ENCODE measurements at places on chromosomes 3 and 15.

GRCh38 chr3:58833491-58833890 lies 166.9 kb upstream of the FAM3D start:
- DNase-seq, result no peak

GRCh38 chr3:46293991-46294833 lies 52.0 kb downstream of the CCR3 start:
- DNase-seq, result no peak

DNA sequence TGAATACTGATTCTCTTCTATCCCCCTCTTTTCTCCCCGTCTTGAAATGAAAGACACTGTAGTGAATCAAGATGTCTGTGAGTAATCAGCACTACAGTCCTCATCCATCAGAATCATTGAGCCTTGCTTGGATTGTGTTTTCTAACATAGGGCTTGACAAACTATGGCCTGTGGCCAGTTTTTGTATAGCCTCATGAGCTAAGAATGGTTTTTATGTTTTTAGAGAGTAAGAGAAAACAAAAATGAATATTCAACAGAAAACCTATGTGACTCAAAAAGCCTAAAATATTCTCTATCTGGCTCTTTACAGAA lies 55.2 kb downstream of the PPM1L start:
- DNase-seq, result no peak

DNA sequence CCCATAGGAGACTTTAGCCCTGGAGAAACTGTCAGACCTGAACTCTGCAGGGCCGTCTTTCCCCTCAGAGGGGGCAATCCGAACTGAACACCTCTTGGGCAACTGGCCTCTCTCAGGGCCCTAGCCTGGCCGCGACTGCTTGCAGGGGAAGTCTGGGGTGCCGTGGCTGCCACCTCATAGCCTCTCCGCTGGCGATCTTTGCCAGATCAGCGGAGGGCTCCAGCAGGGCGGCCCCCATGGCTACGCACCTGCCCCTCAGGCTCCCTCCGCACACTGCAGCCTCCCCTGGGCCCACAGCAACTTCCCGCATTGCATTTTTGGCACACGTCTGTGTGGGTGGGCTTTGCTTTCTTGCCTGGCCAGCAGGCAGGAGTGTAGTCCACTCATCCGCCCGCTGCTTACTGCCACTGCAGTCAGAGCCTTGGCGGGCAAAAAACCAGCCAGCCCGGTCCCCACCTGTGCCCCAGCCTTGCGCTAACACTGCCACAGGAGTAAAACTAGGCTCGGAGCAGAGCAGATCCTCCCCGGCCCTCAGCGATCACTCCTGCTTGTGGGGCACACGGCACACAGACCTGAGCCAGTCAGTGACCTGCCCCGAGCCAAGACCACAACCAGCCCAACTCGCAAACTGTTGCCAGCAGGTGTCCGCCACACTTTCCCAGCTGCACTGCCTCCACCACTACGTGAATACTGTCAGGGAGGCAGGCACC lies 266.8 kb upstream of the CBLB start:
- no peak for DNase-seq

DNA sequence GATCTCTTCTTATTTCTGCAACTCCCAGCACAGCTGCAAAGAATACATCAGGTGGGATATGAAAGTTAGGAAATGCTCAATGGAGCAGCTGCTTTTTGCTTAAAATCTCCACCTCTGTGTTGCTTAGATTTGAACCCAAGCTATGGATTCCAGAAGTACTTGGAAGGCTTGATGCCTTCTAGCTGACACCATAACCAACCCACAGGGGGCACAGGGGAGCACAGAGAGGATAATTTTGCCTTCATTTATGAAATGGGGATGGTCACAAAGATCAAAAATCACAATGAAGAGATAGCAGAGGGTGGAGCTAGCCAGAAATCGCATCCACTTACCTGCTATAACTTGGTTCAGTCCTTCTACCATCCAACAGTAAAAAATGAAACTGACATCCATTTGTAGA lies 75.7 kb downstream of the DUT start:
- DNase-seq, result no peak
